ENCODE measurements at places on chromosomes 5 and 9.

DNA sequence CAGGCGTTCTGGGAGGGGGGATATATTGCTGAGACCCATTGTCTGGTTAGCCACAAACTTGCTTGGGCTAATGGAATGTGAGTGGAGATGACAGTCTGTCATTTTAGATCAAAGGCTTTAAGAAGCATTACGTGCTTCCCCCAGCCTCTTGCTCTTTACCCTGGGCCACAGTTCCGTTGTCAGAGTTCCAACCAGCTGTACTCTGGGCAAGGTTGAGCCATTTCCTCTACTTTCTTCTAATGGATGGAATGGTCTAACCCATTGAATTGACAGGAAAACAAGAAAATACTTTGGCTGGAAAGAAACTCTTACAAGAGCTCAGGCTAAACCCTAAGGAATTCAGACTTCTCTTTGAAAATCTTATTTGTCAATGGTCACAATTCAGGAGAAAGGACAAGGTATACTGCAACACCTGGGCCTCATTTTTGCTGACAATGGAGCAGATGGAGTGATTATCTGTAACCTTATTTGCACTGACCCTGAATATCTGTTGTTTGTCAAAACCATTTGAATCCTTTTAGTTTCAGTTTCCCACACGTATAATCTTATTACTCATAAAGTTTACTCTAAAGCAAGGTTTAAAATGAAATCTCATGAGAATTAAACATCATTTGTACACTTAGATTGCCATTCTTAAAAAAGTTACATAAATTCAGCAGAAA, 231.4 kb downstream of the PDE4D start:
- no peak for ATAC-seq

DNA sequence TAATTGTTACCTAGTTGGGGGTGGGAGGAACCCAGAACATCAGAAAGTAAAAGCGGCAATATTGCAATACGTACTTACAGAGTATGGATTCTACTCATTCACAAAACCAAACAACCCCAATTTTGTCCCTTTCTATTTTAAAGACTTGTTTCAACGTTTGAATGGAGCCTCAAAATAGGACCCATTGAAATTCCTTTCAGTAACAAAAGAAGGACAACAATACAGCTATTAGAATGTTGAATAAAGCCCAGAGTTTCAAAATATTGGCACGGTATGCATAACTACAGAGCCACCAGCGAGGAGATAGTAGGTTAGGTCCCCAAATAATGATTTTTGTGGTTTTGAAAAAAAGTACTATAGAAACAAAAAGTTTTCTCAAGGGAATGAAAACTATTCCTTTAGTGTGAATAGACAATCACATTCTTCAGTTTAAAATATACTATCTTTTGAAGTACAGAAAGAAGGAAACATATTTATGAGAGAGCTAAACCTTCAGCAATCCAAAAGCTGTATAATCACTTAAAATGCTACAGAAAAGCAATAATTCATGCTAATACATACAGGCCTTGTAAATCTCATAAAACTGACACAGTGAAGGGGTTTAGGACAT, 235.5 kb downstream of the RFX3 start:
- ATAC-seq = no peak

- peak; percentile 47 for ATAC-seq
These were observed 631 bp upstream of the RCL1 start for GRCh38 chr9:4792054-4792571.

DNA sequence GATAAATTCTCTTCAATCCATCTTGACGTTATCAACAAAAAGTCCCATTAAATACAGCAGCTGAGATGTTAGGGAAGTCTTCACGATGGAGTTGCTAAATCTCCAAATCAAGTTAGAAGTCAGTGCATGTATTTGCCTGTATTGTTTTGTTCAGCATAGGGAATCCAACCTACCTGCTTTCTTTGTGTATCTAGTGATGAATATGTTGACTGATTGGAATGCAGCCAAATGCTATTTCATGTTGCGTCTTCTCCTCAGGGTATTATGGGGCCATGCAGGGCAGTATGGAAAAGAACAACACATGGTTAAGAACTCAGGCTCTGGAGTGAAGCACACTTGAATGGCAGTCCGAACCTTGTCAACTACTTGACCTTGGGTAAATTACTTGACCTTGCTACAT, 529.5 kb upstream of the ZNF462 start:
- no peak for ATAC-seq

GRCh38 chr5:103138202-103138690, 18.1 kb downstream of the PPIP5K2 start:
- ATAC-seq = no peak
